ENCODE measurements at places on chromosomes 11 and 22.

GRCh38 chr11:14070896-14071295 is 108.4 kb downstream of the SPON1 start:
- no peak for DNase-seq

GRCh38 chr11:120521176-120521575 is 9.6 kb downstream of the GRIK4 start:
- DNase-seq, result no peak

- DNase-seq, result no peak
These were observed 58.3 kb downstream of the AAMDC start for GRCh38 chr11:77879218-77879617.

DNA sequence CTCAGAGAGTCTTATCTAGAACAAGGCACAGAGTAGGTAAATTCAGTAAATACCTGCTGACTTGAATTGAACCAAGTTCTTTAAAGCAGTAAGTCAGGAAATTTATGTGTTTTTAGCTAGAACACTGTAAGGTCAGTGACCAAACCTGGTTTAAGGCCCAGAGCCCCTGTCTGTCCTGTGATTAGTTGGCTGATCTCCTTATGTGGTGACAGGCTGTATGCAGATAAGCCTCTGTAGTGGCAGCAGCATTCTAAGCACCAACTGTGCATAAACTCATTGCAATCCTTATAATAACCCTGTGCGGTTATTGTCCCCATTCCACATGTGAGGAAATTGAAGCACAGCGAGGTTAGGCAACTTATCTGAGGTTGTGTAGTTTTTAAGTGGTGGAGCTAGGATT is 40.5 kb downstream of the FBXO7 start:
- DNase-seq, result no peak

DNA sequence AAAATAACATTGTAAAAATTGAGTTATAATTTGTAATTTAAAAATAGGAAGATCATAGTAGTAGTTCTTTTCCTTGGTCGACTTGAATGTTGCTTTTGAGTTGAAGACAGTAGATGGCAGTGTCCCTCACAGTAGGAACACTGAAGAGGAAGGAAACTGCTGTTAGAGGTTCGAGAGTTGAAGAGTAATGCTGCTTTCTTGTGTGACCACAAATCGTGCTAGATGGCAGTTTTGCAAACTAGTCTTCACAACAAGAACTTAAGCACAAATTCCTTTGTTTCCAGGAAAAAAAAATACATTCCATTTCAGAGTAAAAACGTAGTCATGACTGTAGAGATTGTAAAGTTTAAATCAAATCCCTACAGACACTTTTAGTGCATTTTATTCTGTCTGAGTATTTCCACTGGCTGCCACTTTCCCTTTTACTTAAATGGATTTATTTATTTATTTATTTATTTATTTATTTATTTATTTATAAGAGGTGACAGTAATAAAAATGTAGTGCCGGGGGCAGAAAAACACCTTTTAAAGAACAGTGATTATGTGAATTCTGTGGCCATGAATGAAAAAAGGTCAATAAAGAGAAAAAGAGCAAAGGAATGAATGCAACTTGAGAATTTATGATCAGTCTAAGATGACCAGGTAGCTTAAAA is 54.6 kb downstream of the SPECC1L start:
- DNase-seq, result no peak

DNA sequence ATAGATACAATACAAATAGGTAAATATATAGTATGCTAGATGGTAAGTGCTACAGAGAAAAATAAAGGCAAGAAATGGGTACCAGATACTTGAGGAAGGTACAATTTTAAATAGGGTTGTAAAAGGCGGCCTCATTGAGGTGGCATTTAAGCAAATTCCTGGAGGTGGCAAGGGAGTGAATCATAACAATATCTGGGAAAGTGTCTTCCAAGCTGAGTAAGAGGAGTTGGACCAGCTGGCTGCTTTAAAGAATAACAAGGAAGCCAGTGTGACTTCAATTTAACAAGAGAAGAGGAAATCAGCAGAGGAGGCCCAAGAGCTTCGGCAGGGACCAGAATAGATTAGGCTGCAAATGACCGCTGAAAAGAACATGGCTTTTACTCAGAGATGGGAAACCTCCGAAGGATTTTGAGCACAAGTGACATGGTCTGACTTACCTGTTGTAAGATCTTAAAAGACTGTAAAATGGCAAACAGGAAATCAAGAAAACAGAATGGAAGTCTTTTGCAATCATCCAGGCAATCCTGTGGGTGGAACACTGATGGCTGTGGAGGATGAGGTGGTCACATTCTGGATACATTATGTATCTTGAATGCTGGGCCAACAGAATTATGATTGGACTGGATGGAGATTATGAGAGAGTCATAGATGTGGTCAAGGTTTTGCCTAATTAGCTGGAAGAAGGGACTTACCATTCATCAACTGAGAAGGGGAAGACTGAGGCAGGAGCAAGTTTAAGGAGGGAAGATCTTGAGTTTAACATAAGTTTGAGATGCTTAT is 77.2 kb downstream of the RDX start:
- DNase-seq, result no peak

GRCh38 chr11:121645596-121645995 is 192.8 kb upstream of the SORL1-AS1 start:
- DNase-seq, result no peak

- DNase-seq, result no peak
These were observed 69.8 kb downstream of the PRR5L start for GRCh38 chr11:36365907-36366306.

GRCh38 chr11:1889224-1889930 is 2.3 kb downstream of the PRR33 start:
- no peak for DNase-seq

DNA sequence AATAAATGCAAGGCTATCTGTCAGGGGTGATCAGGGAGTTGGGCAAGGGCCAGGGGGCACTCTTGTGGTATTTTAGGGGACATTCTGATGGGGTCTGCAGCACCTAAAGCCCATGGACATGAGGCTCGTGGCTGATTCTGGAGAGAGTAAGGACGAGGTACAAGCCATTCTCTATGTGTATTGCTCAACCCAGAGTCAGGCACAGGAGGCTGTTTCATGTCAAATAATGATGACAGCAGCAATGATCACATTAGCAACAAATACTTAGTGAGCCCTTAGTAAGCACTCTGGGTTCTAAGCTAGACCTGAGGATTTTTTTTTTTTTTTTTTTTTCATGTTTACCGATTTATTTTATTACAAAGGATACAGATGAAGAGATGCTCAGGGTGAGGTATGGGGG is 83.5 kb upstream of the THY1 start:
- DNase-seq, result no peak

- no peak for DNase-seq
These were observed 1095.5 kb upstream of the CCDC90B start for GRCh38 chr11:84381666-84382065.

DNA sequence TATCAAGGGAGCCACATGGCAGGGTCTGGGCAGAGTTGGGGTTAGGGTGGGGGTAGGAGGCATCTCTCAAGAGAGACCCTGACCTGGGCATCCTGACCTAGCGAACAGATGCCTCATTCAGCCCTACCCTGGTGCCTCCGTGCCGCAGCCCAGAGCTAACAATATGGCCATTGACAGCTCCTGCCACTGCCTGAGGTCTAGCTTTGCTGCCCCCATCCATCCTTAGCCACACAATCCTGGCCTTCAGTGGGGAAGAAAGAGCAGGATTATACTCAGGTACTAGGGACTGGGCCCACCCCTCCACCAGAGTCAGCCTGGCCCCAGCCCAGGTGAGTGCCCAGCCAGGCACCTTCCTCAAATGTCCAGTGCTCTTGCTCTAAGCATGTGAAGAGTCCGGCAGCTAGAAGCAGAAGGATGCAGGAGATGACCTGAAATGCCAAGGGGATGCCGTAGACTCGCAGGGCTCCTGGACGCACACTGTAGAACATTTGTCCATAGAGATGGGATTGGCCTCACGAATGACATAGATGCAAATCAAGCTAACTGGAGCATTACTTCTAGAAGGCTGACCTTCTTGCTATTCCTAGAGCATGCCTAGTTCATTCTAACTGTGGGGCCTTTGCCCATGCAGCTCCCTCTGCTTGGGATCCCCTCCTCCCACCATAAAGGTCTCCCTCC is 13.3 kb upstream of the SERPINH1 start:
- no peak for DNase-seq

- peak; percentile 10 for DNase-seq
These were observed 9.9 kb downstream of the NARS2 start for GRCh38 chr11:78564490-78565467.

DNA sequence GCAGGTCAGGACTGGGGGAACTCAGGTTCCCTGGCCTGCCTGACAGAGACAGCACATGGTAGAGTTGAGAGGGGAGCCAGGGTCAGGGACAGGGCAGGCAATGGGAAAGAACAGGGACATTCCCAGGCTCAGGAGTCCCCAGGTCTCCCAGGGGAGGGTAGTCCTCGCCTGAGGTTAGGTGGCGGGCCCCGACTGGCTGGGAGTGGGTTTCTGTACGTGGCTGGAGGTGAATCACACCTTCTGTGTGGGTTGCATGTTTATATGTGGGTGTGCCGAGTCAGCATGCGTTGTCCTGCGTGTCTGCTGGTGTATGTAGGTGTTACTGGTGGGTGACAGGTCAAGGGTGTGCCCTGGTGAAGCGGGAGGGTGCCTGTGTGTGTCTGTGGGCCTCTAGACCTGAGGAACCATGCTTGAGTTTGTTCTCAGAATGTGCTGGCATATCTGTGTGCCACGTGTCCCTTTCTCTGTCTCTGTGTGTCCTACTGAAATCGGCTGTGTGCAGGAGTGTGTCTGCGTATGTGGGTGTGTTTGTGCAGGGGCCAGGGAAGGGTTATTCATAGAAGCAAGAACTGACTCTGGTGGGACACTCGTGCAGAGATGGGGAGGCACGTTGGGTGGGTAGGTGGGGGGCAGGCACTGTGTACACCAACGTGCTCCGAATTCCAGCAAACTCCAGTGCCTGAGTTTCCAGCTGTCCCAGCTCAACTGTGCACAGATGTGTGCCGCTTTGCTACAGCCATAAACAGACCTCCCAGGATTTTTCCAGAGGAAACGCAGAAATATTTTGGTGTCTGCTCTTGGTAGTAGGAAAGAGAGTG is 23.8 kb upstream of the OAF start:
- DNase-seq, result no peak

GRCh38 chr11:20363149-20363499 is 390 bp upstream of the HTATIP2 start:
- no peak for DNase-seq

DNA sequence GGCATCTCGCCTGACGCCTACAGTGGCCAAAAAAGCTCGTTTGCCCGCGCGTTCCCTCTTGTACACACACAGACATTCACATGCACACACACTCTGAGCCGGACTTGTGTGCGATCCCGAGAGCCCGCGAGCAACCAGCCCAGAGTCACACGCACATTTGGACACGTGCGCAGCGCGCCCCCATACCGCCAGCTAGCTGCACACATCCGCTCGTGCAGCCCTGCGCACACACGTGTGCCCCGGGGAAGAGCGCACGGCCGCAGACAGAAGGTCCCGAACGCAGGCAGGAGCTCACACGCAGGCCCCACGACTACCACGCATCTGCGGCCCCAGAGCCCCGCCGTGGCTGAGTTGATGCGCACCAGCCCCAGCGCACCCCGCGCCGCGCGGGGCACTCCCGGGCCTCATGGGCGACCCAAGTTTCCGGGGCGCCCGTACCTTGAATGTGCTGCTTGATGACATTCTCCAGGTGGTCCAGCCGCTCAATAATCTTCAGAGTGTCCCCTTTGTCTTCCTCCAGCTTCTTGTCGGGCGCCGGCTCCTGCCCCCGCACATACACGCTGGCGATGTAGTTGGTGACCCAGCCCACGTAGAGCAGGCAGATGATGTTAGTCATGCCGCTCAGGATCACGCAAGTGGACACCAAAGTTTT is 758 bp downstream of the GALNT18 start:
- DNase-seq, result no peak
